ENCODE measurements at places on chromosomes 1 and 21. TPM values are rescaled to one million over a fixed set of nuclear protein-coding genes. Genes with fewer than 3 reads are reported as not detected.

DNA sequence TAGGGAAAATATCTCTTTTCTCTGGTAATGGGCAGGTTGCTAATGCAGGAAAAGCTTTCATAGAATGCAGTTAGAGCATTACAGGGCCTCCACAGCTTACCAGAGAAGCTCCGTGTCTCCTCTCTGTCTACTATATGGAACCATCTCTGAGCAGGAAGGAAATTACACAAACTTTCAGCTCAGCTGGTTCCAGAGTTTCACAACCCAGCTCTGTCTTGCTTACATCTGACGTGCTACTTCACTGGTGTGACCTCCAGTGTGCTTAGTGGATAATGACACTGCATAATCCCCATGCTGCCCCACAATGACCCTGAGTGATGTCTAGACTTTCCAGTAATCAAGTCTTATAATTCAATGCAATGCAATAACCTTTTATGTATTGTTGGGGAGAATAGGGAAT, 4.3 kb upstream of the FGGY start:
- DNase-seq = peak; percentile 80

GRCh38 chr1:88647249-88647645, 36.8 kb upstream of the PKN2 start:
- no peak for DNase-seq

GRCh38 chr1:56390232-56390867, 189.0 kb downstream of the PLPP3 start:
- DNase-seq = no peak

DNA sequence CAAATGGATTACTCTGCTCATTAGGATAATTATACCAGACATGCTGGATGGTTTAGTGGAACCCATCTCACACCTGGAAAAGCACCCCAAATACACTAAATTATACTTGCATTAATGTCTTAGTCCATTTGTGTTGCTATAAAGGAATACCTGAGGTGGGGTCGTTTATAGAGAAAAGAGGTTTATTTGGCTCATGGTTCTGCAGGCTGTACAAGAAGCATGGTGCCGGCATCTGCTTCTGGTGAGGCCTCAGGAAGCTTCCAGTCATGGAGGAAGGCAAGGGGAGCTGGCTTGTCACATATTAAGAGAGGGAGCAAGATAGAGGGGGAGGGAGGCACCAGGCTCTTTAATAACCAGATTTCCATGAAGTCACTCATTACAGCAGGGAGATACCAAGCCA, 95.6 kb downstream of the MT1HL1 start:
- DNase-seq = no peak

GRCh38 chr1:16018749-16019643, 1.2 kb upstream of the HSPB7 start:
- peak; percentile 21 for DNase-seq

DNA sequence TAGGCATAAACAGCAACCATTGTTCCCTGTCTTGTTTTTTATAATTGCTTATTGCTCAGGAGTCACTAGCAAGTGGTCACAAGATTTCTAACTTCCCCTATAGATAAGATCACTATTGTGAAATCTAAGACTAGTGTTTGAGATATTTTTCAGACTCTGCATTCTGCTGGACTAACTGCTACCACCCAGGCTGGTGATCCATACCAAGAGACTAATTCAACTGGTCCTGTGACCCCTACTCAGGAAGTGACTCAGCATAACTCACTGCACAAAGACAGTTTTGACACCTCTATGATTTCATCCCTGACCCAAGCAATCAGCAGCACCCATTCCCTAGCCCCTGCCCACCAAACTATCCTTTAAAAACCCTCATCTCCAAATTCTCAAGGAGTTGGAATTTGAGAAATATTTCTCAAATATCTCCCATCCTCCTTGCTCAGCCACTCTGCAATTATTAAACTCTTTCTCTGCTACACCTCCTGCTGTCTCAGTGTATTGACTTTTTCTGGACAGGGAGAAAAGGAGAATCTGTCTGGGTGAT, 52.7 kb downstream of the TRIM33 start:
- DNase-seq = peak; percentile 79

Gene KIF21B
- not detected for total RNA-seq

DNA sequence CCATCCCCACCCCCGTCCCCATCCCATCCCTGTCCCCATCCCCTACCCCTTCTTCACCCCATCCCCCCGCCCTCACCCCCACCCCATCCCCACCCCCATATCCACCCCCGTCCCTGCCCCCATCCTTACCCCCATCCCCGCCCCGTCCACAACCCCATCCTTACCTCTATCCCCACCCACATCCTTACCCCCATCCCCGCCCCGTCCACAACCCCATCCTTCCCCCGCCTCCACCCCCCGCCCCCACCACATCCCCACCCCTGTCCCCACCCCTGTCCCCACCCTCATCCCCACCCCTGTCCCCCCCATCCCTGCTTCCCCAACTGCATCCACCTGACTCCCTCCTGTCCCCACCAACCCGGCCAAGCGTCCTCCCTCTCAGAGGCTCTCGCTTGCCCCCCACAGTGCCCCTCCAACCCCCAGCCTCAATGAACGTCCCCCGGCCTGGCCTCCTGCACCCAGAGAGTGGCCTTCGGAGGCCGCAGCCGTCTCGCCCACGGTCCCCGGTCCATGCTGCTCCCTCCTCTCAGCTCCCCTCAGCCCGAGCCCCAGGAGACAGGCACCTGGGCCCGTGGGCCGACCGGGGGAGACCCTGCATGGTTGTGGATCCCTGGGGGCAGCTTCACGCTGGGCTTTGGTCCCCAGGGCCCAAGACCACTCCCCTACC, 25.5 kb upstream of the C1orf159 start:
- DNase-seq = no peak

- no peak for DNase-seq
Observed at GRCh38 chr1:181661569-181661968, 178.3 kb downstream of the CACNA1E start.

Gene LRRC38
- not detected for total RNA-seq

DNA sequence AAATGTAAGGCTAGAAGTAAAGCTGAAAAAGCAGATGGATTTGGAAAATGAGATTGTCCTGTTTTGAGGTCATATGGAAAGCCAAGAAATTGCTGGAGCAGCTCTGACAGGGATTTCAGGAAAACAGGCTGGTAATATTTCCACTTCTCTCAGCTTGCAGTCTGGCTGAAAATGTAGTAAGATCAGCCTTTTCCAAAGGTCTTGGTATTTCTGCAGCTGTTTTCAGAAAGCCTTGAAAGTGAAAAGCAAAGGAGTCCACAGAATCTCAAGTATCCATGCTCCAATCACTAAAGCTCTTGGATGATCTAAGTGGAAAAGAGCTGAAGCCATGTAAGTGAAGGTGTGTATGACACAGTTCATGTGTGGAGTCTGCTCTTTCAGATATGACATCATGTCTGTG, 41.6 kb upstream of the APOBEC4 start:
- no peak for DNase-seq

GRCh38 chr21:36914244-36915013, 52.0 kb downstream of the HLCS start:
- DNase-seq = no peak

GRCh38 chr1:43688594-43689000, 18.7 kb upstream of the ST3GAL3 start:
- DNase-seq = peak; percentile 89

Gene FCAMR
- not detected for total RNA-seq

Data from GM23248 (cell line).